ENCODE measurements at places on chromosomes 4 and X.

DNA sequence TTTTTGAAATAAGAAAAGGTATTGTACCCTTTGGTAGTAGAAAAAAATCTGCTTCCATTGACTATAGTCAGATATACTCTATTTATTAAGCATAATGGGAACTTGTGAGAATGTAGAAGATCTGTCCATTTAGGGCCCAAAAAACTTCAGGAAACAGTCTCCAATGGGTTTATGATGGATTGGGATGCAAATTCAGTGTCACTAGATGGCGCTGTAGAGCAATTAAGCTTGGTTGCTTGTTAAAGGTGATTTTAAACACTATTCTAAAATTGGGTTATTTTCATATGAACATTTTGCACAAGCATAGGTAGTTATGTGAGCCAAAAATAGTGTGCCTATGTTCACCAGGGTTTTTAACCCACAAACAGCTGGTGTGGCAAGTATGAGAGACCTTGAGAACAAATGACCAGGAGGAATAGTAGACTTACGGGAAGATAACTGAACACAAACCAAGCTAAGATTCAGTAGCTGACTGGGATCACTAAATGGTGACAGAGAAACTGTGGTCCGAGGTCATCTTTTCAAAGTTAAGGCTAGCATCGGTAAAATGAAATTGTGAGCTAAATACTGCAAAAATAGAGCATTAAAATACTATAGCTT, 80.3 kb upstream of the LSM6 start:
- peak; percentile 18 for DNase-seq

GRCh38 chr4:13704761-13705160, 77.2 kb upstream of the BOD1L1 start:
- no peak for DNase-seq

DNA sequence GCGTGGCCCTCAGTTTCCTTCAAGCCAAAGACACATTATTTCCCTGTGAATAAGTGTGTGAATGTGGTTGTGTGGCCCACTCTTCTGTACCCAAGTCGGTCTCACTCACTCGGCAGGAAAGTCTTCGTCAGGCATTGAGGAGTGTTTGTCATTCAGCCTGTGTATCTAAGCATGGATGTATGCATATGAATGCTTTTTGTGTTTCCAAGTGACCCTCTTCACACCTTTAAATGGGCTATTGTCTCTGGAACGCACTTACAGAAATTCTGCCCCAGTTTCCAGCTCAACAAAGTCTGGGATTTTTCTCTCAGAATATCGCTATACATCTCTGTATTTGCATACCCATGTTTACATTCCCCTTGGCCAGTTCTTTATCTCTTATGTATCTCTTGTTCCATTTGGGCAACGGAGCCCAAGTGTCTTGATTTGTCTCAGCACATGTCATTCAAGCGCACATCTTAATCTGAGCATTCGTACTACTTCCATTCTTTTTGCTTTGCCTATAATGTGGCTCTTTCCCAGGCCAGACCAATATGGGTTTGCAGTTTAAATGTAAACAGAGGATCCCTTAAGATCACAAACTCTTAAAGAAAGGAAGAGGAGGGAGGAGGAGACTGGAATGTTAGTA, 4.8 kb downstream of the BCOR start:
- DNase-seq, result no peak

DNA sequence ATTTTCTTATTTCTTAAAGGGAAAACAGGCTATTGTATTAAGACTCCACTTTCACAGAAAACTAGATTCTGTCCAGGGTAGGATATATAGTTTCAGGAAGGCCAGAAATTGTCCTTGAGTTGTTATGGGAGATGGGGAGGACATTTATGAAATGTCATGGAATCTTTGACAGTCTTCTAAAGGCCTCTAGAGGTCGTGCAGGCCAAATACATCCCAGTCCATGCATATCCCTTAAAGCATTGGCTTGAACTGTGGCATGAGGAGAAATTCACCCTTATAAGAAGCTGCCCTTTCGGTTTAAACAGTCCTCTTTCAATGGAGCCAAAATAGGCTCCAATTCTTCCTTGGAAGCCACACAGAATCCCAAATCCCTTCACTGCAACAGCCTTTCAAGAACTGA, 183.6 kb upstream of the NOCT start:
- no peak for DNase-seq

DNA sequence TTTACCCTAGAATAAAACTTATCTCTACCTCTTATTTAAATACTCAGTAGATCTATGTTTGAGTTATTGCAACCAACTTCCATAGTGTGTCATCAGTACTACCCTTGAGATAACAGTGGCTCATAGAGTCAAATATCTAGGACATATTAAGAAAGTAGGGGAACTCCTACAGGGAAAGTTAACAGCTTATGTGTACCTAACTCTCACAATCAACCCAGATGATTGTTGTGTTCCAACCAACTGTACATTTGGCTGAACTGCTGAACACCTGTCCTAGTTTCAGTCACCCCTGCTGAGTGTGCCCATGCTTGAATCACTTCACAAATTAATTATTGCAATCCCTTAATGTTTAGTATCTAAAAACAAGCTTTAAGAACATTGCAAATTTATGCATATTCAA, 244.2 kb upstream of the GRID2 start:
- no peak for DNase-seq

- no peak for DNase-seq
Measured at GRCh38 chr4:149885896-149886295, 70.3 kb upstream of the IQCM start.

GRCh38 chrX:9794495-9794894, 8.3 kb downstream of the SHROOM2 start:
- no peak for DNase-seq

GRCh38 chr4:187166886-187167512, 443.3 kb upstream of the FAT1 start:
- no peak for DNase-seq

- no peak for DNase-seq
Measured at GRCh38 chrX:104135677-104136076, 21.1 kb downstream of the SLC25A53 start.

GRCh38 chrX:122777766-122778165, 406.3 kb upstream of the GRIA3 start:
- DNase-seq, result no peak

- DNase-seq, result no peak
Measured at GRCh38 chr4:82842593-82842992, 44.0 kb upstream of the SCD5 start.

DNA sequence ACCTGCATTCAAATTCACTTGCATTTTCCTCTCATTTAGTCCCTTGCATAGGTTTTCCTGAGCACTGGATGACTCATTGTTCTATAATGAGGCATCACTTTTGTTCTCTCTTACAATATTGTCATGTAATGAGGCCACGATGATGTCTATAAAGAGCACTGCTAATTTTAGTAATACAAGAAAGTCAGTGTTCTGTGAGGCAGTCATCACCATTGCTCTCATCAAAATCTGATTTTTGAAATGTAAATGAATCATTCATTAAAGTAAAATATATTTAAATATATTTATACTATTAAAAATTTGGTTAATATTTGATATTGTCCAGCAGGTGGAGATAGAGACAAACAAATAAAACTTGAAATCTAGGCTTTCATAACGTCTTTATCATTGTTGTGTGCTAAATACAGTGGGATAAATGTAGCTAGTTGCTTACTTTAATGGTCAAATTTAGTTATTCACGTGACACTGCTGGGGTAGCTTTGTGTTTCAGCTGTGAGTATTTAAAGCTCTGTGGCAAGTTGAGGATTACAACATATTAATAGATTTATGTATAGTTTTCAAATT, 15.4 kb downstream of the HMGB2 start:
- DNase-seq, result no peak

DNA sequence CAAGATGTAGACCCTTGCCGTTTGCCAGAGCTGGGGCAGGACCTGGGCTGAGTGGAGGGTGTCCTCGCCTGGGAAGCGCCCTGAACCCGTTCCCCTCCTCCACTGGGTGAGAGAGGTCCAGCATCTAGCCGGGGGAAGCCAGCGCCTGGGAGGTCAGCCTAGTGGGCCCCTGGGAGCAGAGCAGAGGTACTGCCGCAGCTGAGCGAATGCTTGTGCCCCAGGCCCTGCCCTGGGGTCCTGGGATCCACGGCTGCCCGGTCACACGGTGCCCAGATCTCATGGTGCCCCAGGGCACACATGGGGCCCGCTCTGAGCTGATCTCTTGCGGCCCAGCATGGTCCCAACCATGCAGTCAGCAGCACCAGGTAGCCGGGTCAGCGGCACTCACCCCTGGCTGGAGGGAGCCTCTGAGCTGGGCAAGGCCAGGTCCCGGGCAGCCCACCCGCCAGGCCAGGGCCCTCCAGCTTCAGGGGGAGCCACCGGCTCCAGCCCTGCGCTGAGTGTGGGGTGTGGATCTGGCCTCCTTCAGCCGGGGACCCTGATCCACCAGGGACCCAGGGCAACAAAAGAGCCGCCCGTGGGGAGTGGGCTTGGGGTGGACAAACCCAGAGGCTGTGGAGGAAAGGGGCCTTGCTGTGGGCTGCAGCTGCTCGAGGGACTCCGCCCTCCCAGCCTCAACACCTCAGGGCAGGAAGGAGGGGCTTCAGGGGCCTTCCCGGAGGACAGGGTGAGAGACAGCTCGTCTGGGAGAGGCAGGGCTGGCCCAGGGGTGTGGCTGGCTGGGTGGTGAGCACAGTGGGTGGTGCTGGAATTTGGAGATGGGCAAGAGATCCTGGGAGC, 4.1 kb upstream of the CPLX1 start:
- DNase-seq, result no peak

GRCh38 chr4:38034986-38035882, 75.0 kb downstream of the PTTG2 start:
- DNase-seq, result peak; percentile 53

GRCh38 chr4:185718578-185719499, 93.2 kb downstream of the SORBS2 start:
- no peak for DNase-seq

- DNase-seq, result no peak
Measured at GRCh38 chrX:71493111-71493613, 39.7 kb upstream of the OGT start.

GRCh38 chr4:182240161-182241130, 2.8 kb upstream of the TENM3 start:
- DNase-seq, result no peak

GRCh38 chr4:42750091-42750490, 93.2 kb upstream of the ATP8A1 start:
- no peak for DNase-seq

- DNase-seq, result no peak
Measured at GRCh38 chr4:3875466-3875865, 109.3 kb downstream of the ADRA2C start.

DNA sequence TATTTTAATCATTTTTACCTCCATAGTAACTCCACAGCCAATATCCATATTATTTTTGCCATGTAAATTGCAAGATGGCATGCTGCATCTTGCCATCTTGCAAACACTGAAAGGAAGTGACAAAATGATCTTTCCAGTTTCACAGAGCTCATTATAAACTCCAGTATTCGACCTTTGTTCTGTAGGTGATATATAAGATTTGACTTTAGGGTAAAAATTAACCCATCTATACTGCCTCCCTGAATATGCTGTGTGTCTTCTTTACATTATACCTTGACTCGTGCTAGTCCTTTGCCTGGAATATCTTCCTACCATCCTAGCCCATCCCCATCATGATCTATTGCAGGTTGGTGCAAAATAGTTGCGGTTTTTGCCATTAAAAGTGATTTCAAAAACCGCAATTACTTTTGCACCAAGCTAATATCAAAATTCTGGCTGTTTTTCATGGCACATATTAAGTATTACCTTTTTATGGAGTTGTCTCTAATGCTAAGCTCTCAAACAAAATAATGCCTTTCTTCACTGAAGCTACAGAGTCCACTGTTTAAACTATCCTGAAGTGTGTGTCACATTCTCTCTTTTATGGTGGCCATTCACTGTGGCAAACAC, 161.1 kb downstream of the PCDH19 start:
- DNase-seq, result no peak

GRCh38 chr4:182752158-182752910, 164.9 kb downstream of the DCTD start:
- DNase-seq, result no peak

- DNase-seq, result peak; percentile 27
Measured at GRCh38 chr4:47933840-47934239, 19.5 kb upstream of the NFXL1 start.

- no peak for DNase-seq
Measured at GRCh38 chr4:37836838-37837440, 10.5 kb downstream of the PGM2 start.

DNA sequence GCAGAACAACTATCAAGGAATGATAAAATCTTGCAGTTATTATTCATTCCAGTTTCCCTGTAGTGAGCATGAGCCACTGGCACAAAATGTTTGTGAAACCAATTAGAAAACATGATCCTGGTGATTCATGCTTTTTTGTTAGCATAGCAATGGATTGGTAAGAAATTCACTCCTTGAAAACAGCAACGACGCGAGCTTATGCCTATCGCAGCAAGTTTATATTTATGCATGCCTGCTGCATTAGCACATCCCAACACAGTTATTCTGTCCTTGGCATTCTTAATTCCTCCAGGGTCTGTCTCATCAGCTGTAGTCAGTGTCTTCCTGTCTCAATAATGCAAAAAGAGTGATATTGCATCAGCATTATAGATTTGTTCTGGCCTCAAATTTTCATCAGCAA, 975.9 kb downstream of the STIM2 start:
- no peak for DNase-seq

- DNase-seq, result no peak
Measured at GRCh38 chrX:46959985-46960700, 47.9 kb downstream of the JADE3 start.

DNA sequence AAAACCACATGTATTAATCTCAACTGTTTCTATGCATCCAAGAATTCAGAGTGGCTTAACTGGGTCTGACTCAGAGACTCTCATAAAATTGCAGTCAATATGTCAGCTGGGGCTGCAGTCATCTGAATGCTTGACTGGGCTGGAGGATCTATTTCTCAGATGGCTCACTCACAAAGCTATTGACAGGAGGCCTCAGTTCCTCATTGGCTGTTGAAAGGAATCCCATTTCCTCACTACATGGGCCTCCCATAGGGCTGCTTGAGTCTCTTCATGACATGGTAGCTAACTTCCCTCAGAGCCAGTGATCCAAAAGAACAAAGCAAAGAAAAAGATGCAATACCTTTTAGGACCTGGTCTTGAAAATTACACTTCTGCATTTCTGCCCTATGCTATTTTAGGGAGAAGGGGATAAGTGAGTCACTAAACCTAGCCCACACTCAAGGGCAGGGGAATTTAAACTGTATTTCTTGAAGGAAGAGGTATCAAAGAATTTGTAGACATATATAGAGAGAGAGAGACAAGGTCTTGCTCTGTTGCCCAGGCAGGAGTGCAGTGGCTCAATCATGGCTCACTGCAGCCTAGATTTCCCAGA, 9.8 kb downstream of the SCFD2 start:
- no peak for DNase-seq

DNA sequence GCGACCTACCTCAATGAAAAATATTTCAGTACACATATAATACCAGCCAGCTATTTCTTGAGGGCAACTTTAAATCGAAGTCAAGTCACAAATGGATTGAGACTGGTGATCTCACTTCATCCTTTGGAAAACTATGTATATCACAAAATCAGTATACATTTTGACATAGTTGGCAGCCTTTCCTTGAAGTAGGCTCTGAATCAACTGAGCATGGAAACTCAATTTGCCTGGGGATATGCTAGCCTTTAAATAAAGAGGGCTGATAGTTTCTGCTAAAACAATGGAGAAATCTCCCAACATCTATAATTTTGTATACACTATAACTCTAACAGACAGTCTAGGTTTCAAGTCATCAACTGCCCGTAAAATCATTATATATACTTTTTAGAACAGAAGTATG, 282.8 kb upstream of the TENM3 start:
- no peak for DNase-seq

- DNase-seq, result no peak
Measured at GRCh38 chr4:185335579-185335978, 60.1 kb downstream of the LRP2BP start.

Data from HuH-7 (cell line).